Activated CD8-positive, alpha-beta memory T cell treated with anti-CD3 and anti-CD28 coated beads for 1 hour (primary cell): ENCODE measurements at places on chromosomes 3 and 15.

- DNase-seq, result no peak
Measured at GRCh38 chr3:189646853-189647542, 15.8 kb downstream of the TP63 start.

GRCh38 chr3:148084931-148085330 is 612.8 kb upstream of the AGTR1 start:
- DNase-seq, result no peak

- DNase-seq, result no peak
Measured at GRCh38 chr3:69282181-69282580, 103.7 kb downstream of the FRMD4B start.

DNA sequence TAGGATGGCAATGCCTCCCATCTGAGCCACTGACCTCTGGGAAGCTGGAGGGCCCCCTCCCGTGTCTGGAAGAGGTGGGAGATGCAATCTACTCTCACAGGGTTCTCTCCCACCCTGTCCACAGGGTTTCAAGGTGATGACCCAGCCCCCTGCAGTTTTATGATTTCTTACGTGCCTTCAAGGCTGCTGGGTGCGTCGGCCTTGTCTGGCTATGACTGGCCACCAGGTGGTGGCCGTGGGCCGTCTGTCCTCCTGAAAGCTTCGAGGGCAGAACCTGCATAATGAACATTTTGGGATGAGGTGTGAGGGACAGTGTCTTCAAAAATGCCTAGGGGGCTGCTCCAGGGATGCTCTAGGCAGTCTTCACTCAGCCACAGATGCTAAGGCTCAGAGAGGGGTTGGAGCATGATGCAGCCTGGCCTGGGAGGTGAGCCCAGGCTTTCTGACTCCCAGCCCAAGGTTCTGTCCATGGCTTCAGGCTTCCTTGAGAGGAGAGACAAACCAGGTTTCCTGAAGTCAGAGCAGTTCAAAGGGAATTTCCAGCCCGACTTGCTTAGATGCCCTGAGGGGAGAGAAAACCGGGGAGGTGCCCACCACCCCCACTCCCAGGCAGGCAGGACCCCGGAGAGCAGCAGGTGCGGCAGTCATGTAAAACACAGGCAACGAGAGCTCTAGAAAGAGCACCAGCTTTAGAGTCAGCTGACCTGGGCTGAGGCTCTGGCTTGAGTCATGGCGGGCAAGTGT is 18.7 kb downstream of the ISG20 start:
- DNase-seq, result no peak

GRCh38 chr3:58962040-58962651 is 87.7 kb downstream of the CFAP20DC start:
- DNase-seq, result no peak

DNA sequence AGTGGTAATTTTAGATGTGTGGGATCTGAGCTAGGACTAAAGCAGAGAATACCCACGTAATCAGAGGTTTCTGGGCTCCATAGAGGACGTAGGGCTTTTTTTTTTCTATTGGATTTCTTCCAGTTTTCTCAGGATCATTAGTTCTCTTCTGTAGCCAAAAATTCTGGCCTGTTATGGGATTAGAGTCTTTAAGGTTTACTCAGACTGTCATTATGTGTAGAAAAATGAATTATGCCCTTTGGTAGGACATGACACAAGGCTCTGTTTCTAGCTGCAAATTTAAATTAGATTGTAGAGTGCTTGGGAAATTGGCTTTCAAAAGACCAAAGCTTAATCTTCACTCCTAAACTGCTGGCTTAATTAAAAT is 1.9 kb downstream of the SETD5 start:
- no peak for DNase-seq

DNA sequence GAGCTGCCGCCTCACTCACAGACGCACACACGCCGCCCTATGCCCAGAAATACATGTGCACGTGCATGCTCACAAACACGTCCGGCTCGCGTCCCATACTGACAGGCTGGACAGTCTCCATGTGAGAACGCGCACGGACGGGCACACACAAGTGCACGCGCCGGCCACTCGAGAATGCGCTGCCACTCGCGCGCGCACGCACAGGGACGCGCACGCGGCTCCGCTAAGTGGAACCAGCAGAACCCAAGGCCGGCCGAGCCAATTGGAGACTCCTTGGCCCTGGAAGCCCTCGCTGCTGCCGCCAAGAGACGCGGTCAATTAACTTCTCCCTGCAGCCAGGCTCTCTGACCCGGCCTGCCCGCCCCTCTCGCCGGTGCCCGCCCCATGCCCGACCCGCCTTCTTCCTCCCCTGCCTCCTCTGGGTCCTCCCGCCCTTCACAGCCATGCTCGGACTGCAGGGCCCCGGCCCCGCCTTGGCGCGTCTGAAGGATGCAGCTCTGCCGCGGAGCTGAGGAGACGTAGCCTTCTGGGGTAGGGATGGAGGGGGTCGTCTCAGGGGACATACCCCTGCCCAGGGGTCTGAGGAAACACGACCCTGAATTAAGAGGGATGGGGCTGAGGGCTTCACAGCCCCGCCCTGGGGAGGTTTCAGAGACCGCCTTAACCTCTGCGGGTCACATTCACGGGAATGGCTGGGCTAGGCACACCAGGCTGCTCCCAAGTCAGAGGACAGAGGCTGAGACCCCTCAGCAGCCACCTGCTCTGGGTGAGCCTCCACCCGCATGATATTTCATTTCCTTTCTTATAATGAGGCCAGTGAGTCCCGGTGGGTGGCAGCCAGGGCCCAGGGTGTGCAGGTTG is 15.0 kb downstream of the PTH1R start:
- DNase-seq, result no peak
